ENCODE measurements at places on chromosomes 1 and 21.

DNA sequence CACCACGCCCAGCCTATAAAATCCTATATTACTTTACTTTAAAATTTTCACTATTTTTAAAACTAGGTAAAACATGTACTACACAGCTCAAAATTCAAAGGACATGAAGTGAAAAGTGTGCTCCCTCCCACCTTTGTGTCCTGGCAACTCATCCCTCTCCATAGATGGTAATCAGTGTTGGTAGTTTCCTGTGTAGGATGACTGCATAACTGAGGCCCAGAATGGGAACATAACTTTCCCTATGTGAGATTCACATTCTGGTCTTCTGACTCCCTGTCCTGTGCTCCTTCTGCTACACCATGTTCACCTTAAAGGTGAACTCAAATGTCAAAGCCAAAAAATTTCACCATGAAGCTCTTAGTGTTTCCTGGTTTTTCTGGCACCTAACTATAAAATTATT lies 39.3 kb downstream of the XKR8 start:
- DNase-seq: no peak

- DNase-seq: no peak
Measured at GRCh38 chr1:40583980-40584379, 52.5 kb downstream of the ZNF684 start.

GRCh38 chr1:168628807-168629206 lies 52.4 kb downstream of the XCL1 start:
- DNase-seq: no peak

DNA sequence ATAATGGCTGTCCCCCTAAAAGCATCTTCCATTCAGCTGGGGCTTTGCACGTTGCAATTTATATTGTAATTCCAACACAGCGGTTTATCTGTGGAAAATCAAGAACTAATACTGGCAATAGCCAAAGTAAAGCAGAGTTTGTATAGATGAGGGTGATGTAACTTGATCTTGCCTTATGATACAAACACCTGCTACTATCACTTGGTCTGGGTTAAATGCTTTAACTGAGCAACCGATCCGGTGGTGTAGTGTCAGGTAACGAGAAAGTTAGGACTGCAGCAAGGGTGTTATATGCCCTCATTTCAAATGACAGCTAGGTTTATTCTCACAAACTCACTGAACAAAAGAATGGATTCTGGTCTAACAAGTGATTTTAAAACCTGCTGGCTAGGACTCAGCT lies 47.3 kb upstream of the PLPPR4 start:
- DNase-seq: no peak

Measured in amniotic stem cell (primary cell).